ENCODE measurements at places on chromosomes 1 and 21.

DNA sequence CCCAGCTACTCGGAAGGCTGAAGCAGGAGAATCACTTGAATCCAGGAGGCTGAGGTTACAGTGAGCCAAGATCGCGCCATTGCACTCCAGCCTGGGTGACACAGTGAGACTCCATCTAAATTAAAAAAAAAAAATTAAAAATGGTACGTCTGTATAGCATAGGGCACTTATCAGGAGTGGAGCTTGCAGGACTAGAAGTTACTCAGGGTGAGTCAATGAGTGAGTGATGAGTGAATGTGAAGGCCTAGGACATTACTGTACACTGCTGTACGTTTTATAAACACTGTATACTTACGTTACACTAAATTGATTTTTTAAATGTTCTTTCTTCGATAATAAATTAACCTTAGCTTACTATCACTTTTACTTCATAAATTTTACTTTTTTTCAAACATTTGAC is 183.6 kb downstream of the NR5A2 start:
- DNase-seq: no peak

DNA sequence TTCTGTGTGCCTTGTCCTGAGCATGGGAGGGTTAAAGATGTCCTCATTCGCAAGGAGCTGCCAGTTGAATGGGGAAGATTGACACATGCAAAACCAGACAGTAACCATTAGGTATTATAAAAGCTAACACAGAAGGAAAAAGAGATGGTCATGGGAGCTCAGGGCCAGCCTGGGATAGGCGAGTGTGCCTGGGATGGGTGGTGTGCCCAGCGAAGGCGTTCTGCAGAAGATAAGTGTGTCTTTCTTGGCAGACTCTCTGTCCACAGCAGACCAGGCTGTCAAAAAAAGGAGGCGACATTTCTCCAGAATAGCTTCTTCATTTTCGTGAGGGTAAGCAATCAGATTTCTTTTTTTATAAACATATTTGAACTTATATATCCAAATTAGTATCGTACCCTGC is 14.1 kb downstream of the PGM1 start:
- DNase-seq: no peak

DNA sequence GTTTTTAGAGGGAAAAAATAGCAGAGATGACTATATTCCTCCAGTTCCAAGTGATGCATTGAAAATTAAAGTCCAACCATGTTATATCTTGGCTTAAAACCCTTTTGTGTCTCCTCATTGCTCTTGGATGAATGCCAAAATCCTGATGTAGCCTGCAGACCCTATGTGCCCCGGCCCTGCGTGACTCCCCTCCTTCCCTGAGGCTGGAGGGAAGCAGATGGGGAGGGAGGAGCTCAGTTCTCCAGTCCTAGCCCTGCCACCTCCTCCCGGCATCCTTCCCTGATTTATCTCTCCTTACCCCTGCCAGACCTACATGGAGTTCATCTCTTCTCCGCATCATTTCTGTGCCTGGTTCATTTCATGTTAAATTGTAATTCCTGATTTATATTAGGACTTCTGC is 397.4 kb downstream of the PTPRU start:
- DNase-seq: no peak

DNA sequence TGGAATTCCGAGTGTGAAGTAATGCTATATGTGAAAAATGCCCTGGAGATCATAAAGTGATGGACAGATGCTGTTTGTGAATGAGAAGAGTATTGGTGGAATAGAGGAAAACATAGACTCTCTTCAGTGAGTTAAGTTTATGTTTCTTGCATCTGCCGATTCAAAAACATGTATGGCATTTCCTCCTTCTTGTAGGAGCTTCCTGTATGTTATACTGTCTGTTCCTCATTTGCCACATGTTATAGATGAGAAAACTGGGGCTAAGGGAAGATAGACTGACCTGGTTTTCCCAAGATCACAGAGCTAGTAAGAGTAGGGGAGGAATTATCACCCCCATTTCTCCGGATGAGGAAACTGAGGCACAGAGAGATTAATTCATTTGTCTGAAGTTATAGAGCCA is 41.1 kb upstream of the IL20 start:
- DNase-seq: no peak
